Colonic mucosa (tissue), 4 donors: ENCODE measurements at places on chromosomes 4 and X.

GRCh38 chr4:504076-504475, 5.1 kb downstream of the PIGG start:
- no peak for DNase-seq

GRCh38 chrX:41912923-41913322, 10.4 kb downstream of the CASK start:
- no peak for DNase-seq

DNA sequence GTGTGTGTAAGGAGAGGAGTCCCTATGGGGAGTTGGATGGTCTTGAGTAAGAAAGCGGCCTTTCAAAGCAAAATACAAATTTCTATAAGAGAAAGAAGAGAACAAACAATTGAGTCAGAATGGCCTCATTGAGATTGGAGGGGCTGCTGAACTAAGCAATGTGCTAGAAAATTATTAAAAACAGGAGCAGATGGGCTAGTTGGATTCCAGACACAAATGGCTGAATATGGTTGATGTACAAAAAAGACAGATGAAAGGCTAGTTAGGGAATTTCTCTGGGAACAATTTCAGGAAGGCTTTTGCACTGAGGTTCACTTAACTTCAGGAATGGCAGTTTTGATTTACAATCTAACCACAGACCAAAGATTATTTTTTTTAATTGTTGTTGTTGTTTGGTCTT, 1806.8 kb upstream of the TENM3 start:
- DNase-seq, result no peak

DNA sequence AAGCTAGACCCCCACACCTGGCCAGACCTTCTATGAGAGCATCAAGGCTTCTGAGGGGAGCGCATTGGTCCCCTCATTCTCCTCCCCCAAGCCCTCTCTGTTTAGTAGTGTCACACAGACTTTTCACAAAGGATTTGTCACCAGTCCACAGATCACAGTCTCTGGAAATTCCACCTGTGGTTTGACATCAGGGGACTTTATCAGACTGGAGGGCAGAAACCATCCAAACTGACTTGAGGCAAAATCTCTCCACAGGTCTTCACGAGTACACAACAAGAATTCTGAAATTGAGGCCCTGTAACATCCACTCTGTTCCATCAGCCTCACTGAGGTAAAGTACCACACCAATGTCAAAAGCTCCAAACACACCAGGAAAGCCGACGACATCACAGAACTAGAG, 112.5 kb downstream of the SH3KBP1 start:
- DNase-seq, result no peak

DNA sequence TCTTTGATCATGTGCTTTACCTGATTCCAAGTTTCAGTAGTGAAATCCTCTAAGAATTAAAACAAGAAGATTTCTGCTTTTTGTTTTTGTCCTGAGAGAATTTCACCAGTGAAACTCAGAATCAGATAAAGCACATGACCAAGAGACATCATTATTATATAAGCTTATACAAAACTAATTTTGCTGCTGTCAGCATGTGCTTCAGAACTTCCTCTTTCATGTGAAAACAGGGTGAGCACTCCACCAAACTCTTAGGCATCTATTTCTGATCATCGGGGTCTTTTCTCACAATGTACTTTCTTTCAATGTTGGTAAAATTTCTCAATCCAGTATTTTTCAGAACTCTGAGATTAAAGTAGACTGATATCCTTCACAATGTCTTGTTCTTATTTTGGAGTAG, 152.1 kb downstream of the SLC39A8 start:
- no peak for DNase-seq

- no peak for DNase-seq
Observed at GRCh38 chr4:84063619-84064018, 435.5 kb downstream of the NKX6-1 start.

DNA sequence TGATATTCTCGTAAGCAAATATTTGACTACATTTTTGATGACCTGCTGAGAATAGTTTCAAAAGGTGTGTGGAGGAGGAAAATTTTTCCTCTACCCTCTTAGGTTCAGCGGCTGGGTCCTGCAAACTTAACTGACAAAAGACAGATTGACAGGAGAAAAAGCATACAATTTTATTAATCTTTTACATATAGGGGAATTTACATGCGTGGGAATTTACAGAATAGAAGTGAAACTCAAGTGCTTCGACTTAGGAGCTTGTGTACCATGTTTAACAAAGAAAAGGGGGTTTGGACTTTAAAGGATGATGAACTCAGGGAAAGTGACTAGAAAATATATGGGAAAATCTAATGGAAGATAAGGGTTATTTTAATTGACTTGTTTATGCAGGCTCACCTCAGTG, 2.5 kb downstream of the HERC6 start:
- no peak for DNase-seq

DNA sequence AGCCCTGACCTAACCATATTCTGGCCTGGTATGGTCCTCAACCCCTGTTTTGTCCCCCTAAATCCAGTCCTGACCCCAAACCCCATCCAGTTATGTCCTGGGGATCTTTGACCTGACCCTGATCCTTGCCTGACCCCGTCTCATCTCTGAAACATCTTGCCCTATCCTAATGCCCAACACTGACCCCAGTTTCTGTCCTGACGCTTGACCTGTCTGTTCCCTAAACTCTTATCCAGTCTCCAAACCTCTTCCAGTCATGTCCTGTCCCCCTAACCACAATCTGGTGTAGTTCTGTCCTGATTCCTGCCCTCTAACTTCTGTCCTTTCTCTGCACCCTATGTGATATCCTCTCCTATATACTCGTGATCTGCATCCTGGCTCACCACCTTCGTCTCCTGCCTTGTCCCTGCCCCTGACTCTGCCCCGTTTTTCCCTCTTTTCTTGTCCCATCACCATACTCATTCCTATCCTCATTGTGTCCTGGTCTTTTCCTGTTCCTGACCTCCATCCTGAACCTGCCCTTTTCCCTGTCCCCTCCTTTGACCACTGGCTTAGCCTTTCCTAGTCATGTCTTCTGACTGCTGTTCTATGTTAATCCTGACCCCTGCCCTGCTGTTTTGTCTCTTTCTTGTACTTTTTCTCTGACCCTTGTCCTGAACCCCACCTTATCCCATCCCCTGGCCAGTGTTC, 4.6 kb upstream of the CCDC120 start:
- no peak for DNase-seq

- no peak for DNase-seq
Observed at GRCh38 chrX:37644381-37645305, 40.9 kb upstream of the XK start.

GRCh38 chrX:134658760-134659023, 421 bp upstream of the PLAC1 start:
- DNase-seq, result no peak

DNA sequence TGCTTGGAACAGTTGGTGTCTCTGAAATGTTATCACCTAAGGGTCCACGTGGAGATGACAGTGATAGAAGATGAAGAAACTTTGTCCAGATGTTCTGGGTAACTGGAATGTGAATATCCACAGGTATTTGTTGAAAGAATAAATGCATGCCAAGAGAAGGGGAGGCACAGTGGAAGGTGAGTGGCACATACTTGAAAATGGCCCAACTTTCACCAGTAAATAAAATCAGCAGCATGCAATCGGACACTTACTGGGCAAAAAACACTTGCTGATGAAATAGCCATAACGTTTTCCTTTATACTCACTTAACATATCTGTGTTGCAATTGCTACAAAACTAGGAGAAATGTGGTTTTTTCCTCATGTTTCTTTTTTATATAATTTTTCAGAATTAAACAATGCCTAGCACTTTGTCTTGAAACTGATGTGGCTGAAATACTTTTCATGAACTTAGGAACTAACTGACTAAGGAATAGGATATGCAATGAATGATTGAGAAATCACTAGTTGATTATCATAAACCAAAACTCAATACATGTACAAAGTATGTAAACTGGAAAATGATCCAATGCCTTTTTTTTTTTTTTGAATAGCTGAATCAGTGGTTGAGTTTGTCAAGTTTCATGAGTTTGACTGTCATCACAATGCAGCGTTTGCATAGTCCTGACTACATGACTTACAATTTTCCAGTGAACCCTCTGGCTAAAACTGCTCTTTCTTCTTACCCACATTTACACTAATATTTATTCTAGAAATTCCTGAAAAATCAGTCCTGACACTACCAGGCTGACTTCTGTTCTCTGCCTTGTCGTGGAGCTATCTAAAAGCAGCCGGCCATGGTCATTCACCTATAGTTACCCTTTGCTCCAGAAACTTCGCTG, 127.4 kb downstream of the CPE start:
- no peak for DNase-seq

GRCh38 chr4:174461466-174462106, 60.7 kb downstream of the HPGD start:
- DNase-seq, result peak; percentile 59

- no peak for DNase-seq
Observed at GRCh38 chrX:23752740-23753415, 9.8 kb upstream of the ACOT9 start.

DNA sequence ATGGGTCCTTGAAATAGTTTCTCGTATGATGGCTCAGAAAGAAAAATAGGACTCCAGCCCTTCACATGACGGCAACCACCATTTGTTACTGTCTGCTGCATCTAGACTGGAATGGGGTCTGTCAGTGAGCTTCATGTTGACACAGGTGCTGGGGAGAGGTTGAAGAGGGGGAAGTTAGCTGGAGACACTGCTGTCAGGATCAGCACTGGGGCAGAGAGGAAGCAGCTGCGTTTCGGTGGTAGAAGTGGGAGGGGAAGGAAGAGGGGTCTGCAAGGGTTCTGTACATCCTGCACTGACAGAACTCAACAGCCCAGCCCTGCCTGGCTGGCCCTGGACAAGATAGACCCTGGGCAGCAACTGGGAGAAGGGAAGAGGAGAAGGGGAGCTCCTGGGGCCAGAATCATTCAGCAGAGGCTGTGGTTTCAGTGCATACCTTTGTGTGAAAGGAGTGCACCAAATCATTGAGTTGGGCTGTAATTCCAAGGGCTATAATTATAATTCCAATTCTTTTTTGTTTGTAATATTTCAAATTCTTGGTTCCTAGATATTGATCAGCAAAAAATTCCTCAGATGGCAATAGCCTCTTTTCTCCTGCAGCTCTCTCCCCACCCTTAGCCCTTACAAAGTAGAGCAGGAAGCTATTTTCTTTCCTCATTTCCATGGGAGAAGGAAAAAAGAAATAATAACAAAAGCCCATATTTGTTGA, 119.4 kb upstream of the C1GALT1C1 start:
- no peak for DNase-seq

DNA sequence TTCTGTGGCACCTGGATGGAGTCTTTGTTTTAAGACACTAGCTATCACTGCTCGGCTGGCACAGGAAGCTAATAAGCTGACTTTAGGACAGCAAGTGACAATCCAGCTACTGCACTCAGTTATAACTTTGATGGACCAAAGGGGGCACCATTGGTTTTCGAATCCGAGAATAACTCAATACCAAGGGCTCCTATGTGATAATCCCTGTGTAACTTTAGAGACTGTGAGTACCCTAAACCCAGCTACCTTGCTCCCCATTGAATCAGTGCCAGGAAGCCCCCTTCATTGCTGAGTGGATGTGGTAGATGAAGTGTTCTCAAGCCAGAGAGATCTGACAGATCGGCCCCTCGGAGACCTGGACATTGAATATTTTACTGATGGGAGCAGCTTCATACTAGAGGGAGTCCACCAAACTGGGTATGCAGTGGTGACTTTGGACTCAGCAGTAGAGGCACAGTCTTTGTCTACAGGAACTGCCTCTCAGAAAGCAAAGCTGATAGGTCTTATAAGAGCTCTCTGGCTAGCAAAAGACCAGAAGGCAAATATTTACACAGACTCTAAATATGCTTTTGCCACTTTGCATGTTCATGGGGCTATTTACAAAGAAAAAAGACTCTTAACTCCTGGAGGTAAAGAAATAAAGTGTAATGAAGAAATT, 35.5 kb upstream of the UGT2B7 start:
- no peak for DNase-seq

GRCh38 chrX:153922932-153923857, 2.9 kb downstream of the ARHGAP4 start:
- peak; percentile 64 for DNase-seq

GRCh38 chr4:81789158-81789557, 317.5 kb upstream of the RASGEF1B start:
- no peak for DNase-seq

GRCh38 chr4:48375651-48376304, 34.4 kb downstream of the SLAIN2 start:
- peak; percentile 78 for DNase-seq

- peak; percentile 55 for DNase-seq
Observed at GRCh38 chr4:42655921-42656678, 805 bp downstream of the ATP8A1 start.

GRCh38 chr4:153142700-153143438, 61.4 kb upstream of the TRIM2 start:
- peak; percentile 92 for DNase-seq

DNA sequence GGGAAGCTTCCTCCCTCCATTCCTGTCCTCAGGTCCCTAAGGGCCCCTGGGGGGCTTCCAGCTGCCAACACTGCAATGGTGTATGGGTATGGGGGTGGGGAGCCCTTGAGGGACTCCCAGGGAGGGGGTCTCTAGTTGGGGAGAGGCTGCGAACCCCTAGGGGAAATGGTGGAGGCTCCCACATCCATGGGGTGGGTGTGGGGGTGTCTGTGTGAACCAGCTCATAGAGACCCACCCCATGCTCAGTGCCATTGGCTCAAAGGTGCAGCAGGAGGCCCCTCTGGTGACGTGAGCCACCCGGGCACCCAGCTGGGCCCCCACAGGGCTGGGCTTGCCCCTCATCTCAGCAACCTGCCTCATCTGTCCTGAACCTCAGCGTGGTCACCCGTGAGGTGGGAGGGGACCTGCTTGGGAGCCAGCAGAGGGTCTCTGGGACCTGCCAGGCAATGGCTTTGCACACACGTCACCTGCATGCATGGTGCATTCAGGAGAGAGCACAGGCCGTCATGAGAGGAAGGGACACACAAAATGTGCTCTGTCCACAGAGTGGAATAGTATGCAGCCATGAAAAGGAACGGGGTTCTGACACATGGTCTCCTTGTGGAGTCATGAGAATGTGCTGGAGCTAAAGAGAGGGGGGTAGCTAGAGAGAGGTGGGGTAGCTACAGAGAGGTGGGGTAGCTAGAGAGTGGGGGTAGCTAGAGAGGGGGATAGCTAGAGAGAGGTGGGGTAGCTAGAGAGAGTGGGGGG, 22.7 kb upstream of the PLCXD1 start:
- DNase-seq, result peak; percentile 9

DNA sequence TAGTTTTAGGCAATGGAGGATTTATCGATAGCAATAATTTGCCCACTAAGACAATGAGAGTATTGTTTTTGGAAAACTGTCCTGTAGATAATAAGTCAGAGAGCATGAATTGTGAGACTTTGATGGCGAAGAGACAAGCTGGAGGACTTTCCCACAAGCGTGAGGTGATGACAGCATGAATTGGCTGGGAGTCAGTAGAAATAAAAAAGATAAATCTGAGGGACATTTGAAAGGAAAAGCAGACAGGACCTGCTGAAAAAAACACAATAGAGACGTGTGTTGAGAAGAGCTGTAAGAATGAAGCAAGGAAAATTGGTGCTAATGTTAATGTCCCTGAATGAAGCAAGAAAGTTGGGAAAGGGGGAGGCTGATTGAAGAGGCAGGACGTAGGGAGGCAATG, 233.5 kb downstream of the DCTD start:
- DNase-seq, result no peak

GRCh38 chrX:34560180-34560579, 96.9 kb downstream of the TMEM47 start:
- DNase-seq, result no peak
